Activated CD4-positive, alpha-beta memory T cell treated with anti-CD3 and anti-CD28 coated beads for 36 hours (primary cell): ENCODE measurements at places on chromosomes 12 and 14.

GRCh38 chr12:71193041-71193440, 35.2 kb upstream of the TSPAN8 start:
- DNase-seq: no peak

DNA sequence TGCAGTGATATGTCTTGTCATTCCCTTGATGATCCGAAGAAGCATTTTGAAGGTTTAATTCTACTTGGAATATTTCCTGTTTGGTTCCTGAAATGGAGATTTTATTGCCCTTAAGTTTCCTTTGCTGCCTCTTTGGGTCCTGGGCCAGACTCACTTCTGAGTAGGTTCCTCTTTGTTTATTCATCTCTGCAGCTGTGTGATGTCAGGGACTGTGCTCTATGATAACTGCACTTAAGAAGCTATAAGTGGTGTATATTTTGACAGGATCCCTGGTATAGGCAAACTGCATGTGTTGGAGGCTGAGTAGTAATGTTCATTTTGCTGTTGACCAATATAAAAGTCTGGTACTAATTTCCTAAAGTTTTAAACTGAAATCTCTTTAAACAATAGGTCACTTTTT, at the start of gene KLRC4:
TSS of gene KLRC4 (minus strand) at position 366 of the 400 bp plus-strand sequence. CDS start at position 184, 182 bp downstream.
- no peak for DNase-seq

GRCh38 chr12:96233168-96233567, 39.0 kb downstream of the ELK3 start:
- no peak for DNase-seq

- no peak for DNase-seq
Observed at GRCh38 chr14:85978582-85979250, 448.8 kb downstream of the FLRT2 start.

DNA sequence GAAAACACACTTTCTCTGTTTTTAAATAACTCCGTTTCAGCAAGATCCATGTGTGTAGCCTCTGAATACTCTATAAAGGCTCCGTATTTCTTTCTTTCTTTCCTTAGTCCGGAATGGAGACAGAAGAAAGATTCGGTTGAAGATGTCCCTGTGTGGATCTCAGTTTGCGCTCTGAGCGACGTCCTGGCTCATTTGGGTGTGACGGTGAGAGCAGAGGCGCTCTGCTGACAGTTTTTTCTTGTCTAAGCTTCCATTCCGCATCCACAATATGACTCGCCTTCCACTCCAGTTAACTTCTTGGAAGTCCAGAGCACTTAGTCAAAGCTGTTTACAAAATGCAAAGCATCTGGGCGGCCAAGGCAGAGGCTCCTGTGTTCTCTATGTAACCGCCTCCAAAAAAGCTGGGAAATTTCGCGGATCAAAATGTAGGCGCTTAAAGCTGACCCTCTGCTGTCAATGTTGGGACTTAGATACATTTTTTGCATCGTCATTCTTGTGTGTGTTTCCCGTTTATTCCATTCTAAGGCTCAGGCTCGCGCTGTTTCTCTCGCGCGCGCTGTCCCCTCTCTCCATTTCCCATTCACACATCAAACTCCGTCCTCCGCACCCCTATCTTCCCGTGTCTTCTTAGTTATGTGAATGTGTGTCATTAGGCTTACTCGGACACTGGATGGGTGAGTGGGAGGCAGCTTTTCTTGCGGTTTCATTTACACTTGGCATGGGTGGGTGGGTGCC, 880 bp upstream of the FLRT2 start:
- no peak for DNase-seq

GRCh38 chr12:104003596-104003995, 37.9 kb downstream of the TDG start:
- DNase-seq: no peak

DNA sequence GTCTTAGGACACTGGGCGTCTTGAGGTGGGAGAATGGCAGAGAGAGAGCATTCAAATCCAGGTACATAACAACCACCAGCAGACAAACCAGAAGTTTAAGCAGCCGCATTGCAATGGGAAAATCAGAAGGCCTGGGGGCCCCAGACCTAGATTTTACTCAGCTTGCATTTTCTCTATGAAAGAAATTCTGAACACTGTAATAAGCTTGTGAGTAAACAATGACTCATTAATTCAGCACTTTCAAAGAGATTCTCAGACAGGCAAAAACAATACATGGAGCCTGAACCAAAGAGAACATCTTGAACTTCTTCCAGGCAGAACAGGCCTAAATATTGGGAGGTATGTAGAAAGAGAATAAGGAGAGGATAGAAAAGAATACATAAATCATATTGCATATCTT, 69.8 kb upstream of the IFNG-AS1 start:
- DNase-seq: no peak

DNA sequence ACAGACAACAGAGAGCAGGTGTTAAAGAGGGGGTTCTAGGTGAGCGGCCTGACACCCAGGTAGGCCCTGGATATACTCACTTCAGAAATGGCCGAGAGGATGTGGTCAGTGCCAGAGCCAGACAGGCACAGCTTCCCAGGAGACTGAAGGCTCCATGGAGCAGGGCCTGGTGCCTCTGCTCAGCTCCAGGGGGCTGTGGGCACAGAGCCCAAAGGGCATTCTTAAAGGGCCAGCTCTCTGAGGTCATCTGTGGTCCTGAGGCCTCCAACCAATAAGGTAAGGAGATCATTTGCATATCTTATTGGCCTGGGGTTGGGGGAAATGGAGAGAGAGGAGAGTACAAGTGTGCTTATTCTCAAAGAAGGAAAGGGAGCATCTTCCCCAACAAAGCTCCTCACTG, 9.7 kb upstream of the PCK2 start:
- DNase-seq: no peak

GRCh38 chr14:104593241-104593701, 11.3 kb downstream of the TMEM179 start:
- DNase-seq: no peak

GRCh38 chr12:89969093-89969492, 260.5 kb upstream of the ATP2B1 start:
- DNase-seq: no peak

GRCh38 chr14:89654998-89655397, 238.0 kb upstream of the FOXN3 start:
- no peak for DNase-seq

GRCh38 chr12:57619434-57620244, 8.4 kb downstream of the ARHGEF25 start:
- DNase-seq: peak; percentile 30

DNA sequence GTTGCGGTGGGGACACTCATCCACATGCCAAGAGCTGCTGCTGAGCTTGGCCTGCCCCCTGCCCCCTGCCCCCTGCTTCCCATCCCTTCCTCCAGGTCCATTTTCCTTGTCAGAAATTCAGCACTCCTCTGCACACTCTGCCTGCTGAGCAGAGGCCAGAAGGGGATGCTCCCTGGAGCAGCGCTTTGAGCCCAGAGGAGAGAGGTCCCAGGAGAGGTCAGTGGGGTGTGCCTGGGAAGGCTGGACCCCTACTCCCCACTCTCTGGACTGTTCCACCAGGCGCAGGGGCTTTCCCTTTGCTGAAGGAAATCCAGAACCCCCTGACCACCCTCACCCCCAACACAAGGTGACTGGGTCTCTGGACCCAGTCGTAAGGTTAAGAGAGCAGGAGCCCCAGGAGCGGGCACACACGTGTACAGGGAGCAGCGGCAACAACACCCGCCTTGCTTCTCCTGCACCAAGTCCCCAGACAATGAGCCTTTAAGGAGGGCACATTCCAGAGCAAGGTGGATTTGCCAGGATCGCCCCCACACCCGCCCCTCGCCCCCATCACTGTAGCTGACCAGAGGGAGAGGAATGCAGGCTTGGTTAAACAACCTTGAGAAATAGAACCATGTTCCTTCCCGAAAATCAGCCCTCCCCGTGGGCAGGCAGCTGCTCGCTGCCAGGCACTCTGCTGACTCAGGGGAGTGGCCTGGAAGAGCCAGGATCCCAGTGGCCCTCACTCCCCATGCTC, 30.7 kb downstream of the ISCA2 start:
- no peak for DNase-seq

DNA sequence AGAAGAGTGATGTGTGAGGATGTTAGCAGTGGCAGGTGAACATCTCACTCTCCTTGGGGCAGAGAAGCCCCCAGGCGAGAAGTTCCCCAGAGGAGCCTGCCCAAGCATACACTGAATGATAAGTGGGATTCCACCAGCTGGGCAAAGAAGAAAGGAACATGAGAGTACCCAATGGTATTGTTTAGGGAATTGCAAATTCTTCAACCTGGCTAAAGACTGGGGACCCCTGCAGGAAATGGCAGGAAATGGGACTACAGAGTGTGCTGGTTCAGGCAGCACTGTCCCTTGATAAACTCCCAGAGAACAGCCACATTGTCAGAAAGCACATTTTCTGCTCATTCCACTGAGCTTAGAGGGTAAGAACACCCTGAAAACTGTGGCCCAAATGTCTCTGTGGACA, 121.3 kb downstream of the RPS29 start:
- no peak for DNase-seq

DNA sequence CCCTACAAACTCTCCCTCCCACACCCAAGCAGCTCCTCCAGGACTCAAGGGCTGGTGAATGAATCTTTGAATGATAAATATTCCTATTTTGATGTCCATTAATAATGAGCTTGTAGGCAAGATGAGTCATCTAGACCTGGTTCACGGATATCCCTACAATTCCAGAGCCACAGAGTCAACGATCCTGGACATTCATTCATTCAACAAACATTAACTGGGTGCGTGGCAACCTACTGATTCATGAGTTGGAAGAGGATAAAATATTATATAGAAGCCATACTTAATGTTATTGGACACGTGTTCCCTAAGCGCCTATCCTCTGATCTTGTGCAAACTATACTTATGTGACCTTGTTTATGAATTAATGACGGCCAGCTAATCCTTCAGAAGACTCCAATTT, 420 bp upstream of the OTUB2 start:
- no peak for DNase-seq

DNA sequence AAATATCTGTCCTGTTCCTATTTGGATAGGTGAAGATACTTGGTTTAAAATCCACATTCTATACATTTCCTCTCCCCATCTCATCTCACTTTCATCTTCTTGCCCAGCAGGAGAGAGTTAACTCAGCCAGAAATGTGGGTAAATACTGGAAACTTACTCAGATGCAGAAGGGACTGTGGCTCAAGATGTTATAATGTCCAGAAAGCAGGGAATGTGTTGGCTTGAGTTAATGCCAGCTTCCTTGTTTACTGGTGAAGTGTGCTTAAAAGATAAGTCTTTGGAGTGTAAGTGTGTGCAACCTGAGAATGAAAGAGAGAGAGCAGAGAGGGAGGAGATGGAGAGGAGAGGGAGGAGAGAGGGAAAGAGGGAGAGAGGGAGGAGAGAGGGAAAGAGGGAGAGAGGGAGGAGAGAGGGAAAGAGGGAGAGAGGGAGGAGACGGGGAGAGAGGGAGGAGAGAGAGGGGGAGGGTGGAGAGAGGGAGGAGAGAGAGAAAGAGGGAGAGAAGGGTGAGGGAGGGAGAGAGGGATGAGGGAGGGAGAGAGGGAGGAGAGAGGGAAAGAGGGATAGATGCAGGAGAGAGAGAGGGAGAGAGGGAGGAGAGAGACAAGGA, 22.0 kb upstream of the SNRPF start:
- no peak for DNase-seq

- DNase-seq: no peak
Observed at GRCh38 chr14:33362934-33363333, 424.3 kb downstream of the NPAS3 start.

DNA sequence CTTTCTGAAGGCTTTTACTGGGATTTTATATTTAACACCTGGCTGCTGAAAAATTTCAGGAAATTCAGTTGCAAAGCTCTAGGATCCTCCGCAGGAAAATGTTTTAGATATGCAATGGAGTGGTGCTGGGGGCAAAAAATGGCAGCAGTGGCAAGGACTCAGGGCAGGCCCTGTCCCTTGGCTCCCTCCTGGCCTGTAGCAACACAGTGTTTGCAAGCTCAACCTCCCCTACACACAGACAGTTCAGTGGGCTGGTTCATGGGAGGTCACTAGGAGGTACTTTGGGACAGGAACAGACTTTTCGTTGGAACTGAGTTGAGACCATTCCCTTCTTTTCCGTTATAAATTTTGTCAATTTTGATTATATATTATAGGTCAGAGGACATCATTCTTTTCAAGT, 270.4 kb downstream of the ADAMTS20 start:
- DNase-seq: no peak

DNA sequence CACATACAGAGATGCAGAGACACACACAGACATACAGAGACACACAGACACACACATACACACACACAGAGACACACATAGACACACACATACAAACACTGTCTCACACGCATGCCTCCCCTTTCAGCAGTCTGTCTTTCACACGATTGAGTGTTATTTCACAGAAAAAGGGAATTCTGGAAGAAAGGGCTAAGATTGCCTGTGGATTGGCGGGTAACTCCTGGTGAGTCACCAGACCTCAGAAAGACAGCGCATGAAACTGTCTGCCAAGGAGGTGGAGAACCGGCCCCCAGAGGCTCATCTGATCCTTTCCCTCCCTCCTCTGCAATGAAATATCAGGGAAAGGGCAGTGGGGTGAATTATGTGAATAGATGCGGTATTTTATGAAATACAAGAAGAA, 127.2 kb upstream of the GSC start:
- no peak for DNase-seq

- DNase-seq: no peak
Observed at GRCh38 chr12:15732341-15733061, 56.7 kb downstream of the EPS8 start.

- DNase-seq: no peak
Observed at GRCh38 chr14:96735526-96735925, 61.7 kb upstream of the VRK1 start.
